Activated CD4-positive, alpha-beta T cell treated with anti-CD3 and anti-CD28 coated beads, Interleukin-2, Interleukin-6, amounts not matched to agents 100 ng/mL and 50 ng/mL, durations not matched to agents 16 hours and 8 hours (primary cell): ENCODE measurements at places on chromosomes 12 and 14.

DNA sequence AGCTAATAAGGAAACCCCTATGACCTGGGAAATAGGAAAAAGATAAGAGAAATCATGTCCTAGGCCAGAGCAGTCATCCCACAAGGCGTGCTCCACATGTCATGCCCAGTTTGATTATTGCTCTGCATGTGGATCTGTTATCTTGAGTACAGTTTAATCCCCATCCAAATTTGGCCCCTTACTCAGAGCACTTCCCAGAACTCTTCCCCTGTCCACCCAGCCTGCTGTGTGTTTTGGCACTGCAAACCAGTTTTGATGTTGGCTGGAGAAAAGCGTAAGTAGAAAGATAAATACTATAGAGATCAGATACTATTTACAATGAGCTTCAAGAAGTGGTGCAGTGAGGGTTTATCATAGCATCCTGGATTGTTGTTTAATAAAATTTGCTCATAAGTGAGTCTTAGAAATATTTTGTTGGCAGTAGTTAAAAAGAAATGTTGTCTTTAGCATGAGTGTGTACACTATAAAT, 83.8 kb downstream of the PTPRB start:
- DNase-seq: no peak

DNA sequence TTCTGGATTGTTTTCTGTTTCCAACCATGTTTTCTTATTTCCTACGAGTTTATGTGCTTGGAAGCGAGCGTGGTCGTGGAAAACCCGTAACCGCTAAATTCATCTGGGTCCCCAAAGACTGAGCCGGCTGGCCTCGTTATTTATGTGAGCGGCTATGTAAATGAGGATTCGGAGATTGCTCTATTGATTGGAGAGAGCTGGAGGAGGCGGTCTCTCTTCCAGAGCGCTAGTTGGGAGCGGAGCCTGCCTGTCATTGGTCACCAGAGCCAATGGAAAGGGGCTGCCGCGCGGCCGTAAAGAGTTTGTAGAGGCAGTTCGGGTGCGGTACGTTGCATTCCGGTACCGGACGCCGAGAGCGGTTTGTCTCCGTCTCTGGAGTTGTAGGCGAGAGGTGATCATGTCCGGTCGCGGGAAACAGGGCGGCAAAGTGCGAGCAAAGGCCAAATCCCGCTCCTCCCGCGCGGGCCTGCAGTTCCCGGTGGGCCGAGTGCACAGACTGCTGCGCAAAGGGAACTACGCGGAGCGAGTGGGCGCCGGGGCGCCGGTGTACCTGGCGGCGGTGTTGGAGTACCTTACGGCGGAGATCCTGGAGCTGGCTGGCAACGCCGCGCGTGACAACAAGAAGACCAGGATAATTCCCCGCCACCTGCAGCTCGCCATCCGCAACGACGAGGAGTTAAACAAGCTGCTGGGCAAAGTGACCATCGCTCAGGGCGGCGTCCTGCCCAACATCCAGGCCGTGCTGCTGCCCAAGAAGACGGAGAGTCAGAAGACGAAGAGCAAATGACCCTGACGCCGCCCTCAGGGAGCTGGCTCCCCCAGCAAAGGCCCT, 29.0 kb downstream of the WBP11 start:
- DNase-seq: peak; percentile 96

- no peak for DNase-seq
Observed at GRCh38 chr14:90698379-90698869, 117.8 kb downstream of the TTC7B start.

DNA sequence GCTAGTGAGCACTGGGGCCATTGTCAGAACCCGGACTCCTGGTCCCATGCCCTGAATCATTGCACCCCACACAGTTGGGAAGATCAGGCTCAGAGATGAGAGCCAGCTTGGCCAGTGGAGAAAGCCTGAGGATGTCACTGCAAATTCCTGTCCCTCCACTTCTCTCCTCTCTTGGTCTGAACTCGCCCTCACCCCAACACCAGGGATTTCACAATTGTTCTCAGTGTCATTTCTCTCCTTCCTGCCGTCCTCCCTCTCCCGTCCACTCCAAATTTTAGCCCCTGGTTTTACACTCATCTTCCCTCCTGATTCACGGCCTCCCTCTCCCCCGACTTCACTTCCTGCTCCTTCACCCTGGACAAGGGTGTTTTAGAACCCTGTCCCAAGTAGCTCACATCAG, 11.1 kb downstream of the KRT75 start:
- no peak for DNase-seq

- DNase-seq: no peak
Observed at GRCh38 chr12:103519632-103520031, 23.9 kb upstream of the C12orf42 start.

DNA sequence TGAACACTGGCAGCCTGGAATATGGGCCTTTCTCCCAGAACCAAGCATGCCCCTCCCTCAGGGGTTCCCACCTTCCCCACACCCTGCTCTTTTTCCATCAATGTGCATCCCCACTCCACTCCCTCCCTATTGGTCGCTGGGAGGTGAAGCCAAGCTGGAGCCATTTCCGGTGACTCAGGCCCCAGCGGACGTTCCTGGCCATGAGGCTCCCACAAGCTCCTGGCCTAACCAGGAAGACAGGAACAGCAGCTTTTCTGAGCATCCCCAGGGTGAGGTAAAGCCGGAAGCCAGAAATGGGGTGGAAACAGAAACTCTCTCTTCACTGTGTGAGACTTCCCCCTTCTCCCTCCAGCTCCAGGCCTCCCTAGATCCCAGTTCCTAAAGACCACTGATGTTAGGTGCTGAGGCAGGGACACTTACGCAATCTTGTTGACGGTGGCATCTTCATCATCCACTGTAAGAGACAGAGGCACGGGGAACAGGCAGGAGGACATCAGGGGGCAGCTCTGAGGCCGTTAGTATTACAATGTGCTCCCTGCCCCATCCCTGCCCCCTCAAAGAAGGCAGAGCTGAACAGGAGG, 5.1 kb downstream of the LMBR1L start:
- no peak for DNase-seq

- no peak for DNase-seq
Observed at GRCh38 chr12:131832321-131833231, 4.4 kb downstream of the MMP17 start.

GRCh38 chr12:38771871-38772270, 133.5 kb downstream of the CPNE8 start:
- peak; percentile 57 for DNase-seq

GRCh38 chr14:64806862-64807495, 72.7 kb downstream of the SPTB start:
- DNase-seq: no peak

DNA sequence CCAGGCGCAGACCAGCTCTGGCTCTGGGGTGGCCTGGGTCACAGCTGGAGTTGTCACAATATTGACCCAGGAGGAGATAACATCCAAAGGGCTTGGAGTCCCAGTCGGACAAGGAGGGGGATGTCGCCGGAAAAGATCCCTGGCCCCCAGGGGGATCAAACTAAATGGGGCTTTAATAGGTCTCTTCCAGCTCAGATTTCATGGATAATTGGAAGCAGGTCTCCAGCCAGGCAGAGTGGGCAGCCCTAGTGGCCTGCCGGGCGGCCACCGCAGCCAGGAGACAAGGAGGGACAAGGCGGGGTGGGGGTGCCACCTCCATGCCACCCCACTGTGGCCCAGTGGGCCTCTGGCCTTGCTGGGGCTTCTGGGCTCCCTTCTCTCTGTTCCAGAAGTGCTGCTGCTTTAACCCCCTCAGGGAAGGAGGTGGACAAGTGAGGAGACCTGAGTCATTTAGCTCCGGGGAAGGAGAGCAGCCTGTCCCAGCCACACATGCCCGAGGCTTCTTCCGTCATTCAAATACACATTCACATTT, 23.1 kb upstream of the PGF start:
- no peak for DNase-seq

GRCh38 chr14:22304326-22304725, 284.7 kb downstream of the DAD1 start:
- no peak for DNase-seq

GRCh38 chr14:66432334-66432733, 53.8 kb upstream of the CCDC196 start:
- DNase-seq: no peak

DNA sequence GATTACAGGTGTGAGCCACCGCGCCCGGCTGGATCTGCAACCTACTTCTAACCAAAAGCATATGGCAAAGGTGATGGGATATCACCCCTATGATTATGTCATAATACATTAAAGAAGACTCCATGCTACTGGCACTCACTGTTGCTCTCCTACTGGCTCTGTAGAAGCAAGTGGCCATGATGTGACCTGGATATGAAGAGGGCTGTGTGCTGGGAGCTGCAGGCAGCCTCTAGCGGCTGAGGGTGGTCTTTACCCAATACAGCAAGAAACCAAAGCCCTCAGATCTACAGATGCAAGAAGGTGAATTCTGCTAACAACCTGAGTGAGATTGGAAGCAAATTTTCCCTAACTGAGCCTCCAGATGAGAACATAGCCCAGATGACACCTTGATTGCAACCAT, 34.2 kb upstream of the TRIM9 start:
- no peak for DNase-seq

DNA sequence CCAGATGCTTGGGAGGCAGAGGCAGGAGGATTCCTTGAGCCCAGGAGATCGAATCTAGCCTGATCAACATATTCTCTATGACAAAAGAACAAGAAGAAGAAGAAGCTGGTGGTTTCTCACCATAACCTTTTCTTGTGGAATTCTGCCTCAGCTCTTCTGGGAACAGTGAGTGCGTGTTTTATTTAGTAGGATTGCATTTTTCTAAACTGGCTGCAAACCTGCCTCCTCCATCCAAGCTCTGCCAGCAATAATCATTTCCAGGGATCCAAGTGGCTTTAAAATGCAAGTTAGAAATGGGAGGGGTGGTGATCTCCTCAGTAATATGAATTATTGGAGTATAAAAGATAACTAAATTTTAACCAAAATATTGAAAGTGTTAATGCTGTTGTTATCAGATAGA, 46.1 kb upstream of the MMP17 start:
- DNase-seq: no peak

- no peak for DNase-seq
Observed at GRCh38 chr12:26857465-26858176, 24.6 kb upstream of the ITPR2 start.

GRCh38 chr14:74326369-74327152, 21.7 kb upstream of the VRTN start:
- no peak for DNase-seq

GRCh38 chr14:32601906-32602305, 272.8 kb downstream of the AKAP6 start:
- no peak for DNase-seq

GRCh38 chr14:28813810-28814209, 47.2 kb downstream of the FOXG1 start:
- no peak for DNase-seq

DNA sequence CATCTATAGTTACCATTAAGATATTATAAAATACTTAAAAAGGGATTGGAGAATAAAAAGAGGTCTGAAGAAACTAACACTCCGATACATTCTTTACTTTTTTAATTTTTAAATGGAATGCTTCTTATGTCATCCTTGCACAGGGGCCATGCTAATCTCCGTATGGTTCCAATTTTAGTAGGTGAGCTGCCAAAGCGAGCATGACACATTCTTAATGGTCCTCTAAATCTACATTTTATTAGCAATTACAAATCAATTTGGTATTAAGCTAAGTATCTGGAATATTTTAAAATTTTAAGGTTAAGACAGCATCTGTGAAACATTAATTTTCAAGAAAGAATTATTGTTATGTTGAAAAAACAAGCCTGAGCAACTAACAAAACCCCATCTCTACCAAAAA, 6.2 kb upstream of the ARID4A start:
- DNase-seq: no peak

- DNase-seq: no peak
Observed at GRCh38 chr14:64838656-64839055, 41.1 kb downstream of the SPTB start.

DNA sequence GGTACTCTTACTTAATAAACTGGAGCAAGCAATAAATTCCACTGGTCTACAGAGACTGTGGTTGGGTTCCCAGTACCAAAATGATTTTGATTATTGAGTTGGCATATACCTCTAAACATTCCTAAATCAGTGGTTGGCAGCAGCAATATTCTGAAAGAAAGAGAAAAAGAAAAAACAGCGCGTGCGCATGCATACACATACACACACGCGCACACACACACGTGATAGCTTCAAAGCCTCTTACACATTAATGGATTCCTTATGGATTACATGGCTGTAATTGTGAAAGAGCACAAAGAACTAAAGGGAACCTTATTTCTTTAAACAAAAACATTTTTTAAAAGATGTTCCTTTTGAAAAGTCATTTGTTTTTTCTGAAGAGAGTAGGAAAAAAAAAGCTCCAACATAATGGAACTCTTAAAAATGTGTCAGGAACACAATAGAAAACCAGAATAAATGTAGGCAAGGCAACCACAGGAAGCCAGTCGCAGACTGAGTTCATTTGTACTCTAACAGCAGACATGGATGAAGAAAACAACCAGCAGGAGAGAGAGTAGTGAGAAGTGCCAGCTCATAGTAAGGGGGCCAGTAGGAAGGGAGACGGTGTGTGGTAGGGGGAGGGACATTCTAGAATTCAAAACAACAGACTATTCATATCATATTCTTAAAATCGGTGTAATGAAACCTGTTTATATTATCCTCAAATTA, 80.0 kb downstream of the DRAM1 start:
- DNase-seq: no peak

DNA sequence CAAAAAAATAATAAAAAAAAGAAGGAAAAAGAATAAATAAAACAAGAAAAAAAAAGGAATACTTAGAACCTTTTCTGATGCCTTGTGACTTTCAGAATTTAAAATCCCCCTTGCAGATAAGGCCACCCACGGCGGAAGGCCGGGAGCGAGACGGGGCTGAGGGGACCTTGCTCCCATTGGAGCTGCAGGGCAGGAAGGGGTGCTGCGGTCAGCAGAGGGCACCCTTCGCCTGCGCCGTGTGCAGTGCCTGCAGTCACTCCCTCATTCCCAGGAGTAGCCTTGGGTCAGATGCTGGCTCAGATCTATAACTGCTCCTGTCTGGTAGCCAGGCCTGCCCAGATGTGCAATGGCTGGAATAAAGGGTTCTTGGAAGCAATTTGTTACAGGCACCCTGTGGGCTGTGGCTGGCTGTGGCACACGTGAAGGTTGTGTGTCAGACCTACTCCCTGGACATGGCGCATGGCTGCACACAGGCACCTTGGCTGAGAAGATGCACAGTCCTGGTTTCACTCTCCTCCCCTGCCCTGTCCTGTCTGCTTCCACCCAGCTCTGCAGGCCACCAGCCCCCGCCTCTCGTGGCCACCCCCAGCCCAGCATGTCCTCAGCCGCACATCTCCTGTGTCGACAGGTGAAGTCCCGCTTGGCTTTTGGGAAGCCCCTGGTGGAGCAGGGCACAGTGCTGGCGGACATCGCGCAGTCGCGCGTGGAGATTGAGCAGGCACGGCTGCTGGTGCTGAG, 13.4 kb upstream of the ALDH2 start:
- DNase-seq: peak; percentile 11
